ENCODE measurements at places on chromosomes 1 and 21.

DNA sequence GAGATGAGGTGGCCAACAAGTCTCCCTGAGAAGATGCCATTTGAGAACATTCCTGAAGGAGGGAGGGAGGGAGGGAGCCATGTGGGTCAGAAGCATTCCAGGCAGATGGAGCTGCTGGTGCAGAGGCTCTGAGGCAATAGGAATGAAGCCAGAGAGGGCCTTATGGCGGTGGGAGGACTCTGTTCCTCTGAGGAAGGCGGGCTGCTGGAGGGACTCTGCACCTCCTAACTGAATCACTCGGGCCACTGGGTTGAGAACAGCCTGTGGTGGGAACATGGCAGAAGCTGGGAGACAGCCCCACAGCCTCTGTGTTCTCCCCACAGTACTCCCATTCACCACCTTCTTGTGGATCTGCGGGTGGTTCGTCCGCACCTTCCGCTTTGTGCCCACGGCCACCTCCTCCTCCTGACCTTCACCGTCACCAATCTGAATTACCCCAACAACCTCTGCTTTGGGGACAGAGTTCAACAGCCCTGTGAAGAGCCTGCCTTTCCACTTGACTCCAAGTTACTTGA is 2.4 kb upstream of the TMEM125 start:
- no peak for DNase-seq

DNA sequence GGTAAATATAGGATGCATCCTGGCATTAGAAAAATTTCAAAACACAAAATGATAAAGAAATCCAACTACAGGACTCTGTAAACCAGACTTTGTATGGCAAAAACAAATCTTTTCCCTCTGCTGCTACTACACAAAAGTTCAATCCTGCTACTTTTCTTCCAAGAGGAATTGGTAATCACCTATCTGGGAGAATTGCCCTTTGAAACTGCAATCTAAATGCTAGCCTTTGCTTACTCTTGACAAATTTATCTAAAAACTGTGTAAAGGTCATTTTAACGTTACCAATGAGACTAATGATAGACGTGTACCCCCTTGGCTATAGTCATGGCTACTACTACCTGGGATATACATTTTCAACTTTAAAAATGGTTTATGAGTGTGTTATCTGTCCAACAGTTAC is 837.9 kb upstream of the CXADR start:
- no peak for DNase-seq

DNA sequence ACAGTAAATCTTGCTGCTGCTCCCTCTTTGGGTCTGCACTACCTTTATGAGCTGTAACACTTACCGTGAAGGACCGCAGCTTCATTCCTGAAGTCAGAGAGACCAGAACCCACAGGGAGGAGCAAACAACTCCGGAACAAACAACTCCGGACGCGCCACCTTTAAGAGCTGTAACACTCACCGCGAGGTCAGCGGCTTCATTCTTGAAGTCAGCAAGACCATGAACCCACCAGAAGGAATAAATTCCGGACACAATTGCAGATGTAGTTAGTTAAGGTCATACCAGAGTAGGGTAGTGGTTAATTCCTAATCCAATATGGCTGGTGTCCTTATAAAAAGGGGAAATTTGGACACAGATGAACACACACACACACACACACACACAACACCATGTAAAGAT is 37.7 kb downstream of the VTCN1 start:
- no peak for DNase-seq

DNA sequence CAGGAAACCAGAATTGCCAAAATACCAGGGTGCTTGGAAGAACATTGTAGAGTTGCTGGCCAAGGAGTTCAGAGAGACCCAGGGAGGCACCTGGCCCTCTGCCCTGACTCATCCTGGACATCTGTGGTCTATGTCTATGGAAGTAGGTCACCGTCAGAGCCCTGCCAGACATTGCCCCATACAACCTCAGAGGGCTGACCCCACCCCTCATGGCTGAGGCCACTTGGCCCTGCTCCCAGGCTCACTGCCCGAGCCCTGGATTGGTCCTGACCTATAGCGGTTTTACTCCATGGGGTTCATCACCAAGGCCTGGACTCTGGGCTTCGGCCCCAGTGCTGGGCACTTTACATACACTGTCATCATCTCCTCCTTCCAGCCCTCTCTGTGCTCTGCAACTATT is 233.1 kb downstream of the PTPRU start:
- DNase-seq, result no peak

- no peak for DNase-seq
Measured at GRCh38 chr1:46983830-46984586, 39.5 kb upstream of the CYP4X1 start.

GRCh38 chr1:240189386-240189989 is 97.8 kb downstream of the FMN2 start:
- DNase-seq, result peak; percentile 18

DNA sequence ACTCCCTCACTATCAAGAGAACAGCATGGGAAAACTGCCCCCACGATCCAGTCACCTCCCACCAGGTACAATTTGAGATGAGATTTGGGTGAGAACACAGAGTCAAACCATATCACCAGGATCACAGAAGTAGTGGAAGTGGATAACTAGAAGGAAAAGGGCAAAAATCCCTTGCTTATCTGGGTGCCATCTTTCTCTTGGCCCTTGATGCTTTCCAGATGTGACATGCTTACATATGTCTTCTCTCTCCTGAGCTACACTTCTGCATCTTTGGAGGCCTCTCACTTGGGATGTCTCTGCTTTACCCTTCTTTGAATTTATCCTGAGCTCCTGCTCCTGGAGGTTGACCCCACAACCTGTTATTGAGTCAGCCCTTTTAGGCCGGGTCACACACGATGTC is 57.6 kb upstream of the APOBEC4 start:
- no peak for DNase-seq

GRCh38 chr1:179929955-179930798 is 24.4 kb upstream of the CEP350 start:
- DNase-seq, result no peak

DNA sequence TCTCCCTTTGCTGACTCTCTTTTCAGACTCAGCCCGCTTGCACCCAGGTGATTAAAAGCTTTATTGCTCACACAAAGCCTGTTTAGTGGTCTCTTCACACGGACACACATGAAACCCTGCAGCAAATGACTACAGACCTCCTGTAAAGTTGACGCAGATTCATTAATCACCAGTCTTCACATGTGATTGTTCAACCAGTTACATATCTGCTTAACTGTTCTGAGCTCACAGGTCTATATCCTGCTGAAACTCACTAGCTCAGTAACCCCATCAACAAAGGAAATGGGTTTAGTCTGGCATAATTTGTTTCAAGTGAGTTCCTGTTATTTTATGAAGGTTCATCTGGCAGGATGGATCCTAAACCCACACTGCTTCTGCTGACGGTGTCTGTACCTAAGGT is 68.4 kb upstream of the GJA8 start:
- DNase-seq, result no peak

DNA sequence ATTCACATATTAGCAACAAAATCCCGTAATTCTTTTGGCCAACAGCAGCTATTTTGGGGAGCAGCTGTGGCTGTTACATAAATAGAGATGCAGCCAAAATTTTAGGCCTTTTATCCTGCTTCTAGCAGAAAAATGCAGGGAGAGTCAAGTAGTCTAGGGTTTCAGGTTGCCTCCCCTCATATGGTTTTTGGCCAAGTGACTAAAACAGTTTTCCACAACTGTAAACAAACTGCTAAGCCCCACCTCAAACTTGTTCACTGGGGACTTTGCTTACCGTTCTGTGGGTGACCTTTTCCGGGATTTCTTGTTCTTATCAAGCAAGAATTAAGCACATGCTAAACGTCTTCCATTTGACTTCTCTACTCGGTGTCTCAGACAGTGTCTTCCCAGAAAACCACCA is 133.4 kb downstream of the EDEM3 start:
- no peak for DNase-seq

Measured in germinal center (tissue), 1 donor.